ENCODE measurements at places on chromosomes 7 and 10.

DNA sequence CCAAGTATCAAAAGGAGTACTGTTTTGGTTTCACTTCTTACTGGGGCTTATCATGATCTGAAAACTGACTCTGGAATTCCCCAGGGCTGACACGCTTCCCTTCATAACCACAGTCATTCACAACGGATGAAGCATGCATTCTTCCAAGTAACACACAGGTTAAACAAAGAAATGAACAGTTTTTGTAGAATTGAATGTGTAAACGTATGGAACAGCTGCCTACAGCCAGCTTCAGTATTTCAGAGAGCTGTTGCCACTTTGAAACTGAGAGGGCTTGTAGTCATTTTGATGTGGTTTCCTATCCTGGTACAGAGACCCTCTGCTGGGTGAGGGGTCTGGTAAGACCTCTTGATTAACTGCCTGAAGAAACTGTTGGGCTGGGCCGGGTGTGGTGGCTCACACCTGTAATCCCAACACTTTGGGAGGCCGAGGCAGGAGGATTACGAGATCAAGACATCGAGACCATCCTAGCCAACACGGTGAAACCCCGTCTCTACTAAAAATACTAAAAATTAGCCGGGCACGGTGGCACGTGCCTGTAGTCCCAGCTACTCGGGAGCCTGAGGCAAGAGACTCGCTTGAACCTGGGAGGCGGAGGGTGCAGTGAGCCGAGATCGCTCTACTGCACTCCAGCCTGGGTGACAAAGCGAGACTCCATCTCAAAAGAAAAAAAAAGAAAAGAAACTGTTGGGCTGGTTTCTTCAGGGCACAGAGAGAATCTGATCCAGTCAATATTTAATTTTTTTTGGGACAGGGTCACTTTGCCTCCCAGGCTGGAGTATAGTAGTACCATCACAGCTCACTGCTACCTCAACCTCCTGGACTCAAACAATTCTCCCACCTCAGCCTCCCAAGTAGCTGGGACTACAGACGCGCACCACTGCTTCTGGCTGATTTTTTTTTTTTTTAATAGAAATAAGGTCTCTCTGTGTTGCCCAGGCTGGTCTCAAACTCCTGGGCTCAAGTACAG, 4.7 kb downstream of the NFE2L3 start:
- DNase-seq, result no peak

- no peak for DNase-seq
These were observed 712.1 kb downstream of the PARD3 start for GRCh38 chr10:34102893-34103506.

DNA sequence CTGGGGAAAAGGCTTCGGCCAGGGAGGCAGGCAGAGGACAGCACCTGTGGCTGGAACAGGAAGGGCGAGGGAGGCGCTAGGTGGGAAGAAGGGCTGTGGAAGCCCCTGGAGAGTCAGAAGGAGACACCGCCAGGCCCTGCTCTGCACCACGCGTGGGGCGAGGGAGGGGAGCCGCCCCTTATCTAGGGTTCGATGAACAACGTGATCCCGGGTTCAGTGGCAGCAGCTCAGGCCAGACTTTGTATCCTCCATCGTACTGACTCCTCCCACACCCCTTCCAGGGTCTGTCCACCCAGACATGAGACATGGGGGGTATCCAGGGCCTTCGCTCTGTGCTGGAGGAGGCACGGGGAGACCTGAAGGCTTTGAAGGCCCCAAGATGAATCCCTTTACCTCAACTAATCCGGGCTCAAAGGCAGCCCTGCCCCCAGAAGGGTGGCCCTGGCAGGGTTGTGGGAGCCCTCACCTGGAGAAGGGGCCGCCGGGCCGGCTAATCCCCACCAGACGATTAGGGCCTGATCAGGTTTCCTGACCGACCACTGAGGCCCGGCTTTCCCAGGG, 110.8 kb downstream of the PDGFA start:
- no peak for DNase-seq

GRCh38 chr10:70777063-70777875, 7.9 kb downstream of the TBATA start:
- no peak for DNase-seq

- no peak for DNase-seq
These were observed 110.1 kb downstream of the PLCE1 start for GRCh38 chr10:94103801-94104221.

DNA sequence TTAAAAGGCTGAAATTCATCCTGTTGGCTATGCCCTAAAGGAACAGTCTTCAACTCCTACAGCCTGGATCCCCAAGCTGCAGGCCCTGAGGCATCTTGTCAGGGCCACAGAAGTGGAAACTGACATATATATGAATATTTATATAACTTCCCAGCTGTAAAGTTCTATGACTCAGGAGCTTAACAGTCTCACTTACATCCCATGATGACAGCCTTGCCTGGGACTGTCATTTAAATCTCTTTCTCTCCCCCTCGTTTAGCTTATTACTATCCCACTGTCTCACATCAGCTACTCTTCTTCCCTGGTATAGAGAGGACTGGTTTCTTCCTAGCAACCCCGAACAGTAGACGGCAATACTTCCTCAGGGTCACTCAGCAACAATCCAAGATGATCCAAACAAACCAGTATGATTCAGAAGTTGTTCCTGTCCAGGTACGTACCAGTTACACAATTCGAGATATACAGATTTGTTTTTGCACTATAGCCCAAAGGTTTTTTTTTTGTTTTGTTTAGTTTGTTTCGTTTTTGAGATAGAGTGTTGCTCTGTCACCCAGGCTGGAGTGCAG, 22.7 kb downstream of the KIAA1549 start:
- DNase-seq, result no peak

DNA sequence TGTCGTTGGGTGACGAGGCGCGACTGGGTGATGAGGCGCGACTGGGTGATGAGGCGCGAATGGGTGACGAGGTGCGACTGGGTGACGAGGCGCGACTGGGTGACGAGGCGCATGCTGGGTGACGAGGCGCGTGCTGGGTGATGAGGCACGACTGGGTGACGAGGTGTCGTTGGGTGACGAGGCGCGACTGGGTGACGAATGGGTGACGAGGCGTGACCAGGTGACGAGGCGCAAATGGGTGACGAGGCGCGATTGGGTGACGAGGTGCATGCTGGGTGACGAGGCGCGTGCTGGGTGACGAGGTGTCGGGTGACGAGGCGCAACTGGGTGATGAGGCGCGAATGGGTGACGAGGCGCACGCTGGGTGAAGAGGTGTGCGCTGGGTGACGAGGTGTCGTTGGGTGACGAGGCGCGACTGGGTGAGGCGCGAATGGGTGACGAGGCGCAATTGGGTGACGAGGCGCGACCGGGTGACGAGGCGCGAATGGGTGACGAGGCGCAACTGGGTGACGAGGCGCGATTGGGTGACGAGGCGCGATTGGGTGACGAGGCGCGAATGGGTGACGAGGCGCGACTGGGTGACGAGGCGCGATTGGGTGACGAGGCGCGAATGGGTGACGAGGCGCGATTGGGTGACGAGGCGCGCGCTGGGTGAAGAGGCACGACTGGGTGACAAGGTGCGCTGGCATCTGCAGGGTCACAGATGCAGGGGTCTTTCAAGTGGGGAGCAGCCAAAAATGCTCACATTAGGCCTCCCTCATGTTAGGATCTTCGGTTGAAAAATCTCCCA, 7.9 kb upstream of the NOM1 start:
- DNase-seq, result no peak

GRCh38 chr7:79494046-79494445, 40.6 kb upstream of the MAGI2 start:
- no peak for DNase-seq

DNA sequence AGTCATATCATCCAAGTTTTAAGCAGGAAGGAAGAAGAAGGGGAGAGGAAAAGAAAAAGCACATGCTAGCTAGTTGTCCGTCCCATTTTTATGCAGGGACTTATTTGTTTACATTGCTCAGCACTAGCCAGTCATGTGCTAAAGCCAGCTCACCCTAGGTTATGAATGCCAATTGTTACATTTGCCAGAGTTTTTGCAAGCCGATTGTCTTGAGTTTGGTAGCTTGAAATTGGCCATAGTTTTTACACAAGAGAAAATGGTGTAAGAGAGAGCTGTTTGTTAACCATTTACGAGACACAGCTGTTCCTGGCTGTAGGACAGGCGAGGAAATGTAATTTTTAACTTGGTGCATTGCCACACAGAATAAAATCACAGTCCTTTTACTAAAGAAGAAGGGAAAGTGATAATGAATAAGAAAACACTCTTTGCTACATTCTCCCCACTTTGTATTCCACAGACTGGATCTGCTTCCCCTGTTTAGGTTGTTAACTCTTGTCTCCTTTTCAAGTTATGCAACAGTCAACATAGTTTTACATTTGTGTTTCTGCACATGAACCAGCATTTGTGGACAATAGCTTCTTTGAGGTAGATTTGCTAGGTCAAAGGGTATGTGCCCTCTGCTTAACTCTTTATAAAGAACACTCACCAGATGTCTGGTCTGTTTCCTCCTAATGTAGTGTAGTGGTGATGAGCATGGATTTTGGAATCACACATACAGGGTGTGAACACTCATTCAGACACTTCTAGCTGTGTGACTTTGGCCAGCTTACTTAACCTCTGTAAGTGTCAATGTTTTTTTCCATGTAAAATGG, 357.2 kb downstream of the LRMDA start:
- no peak for DNase-seq

- no peak for DNase-seq
These were observed 6.0 kb downstream of the TFPI2 start for GRCh38 chr7:93884541-93884940.

GRCh38 chr7:154568346-154568745, 434.6 kb downstream of the PAXIP1 start:
- DNase-seq, result no peak

Data from ascending aorta (tissue), 2 donors.